AG09309 (cell line): ENCODE measurements at places on chromosomes 7 and 10.

DNA sequence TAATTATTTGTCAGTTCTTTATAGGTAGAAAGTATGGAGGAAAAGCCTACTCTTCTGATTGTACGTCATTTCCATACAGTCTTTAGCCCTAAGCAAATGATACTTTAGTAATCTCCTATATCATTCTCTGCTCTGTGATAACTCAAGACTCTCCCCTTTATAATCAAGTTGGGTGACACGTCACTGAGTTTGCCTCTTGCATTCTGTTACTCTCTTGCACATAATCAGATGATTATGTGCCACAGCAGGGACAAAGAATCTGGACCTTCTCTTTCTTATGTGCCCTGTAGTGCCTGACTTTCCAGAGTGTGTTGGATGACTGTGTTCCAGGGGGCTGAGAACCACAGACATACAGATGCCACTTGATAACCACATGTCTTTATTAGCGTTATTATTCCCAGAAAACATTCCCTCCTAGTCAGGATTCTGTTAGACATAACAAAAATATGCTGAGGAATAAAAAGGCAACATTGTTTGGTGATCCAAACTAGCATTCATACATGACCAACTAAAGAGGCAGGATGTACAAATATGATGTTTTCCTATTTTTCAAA is 116.4 kb upstream of the HGF start:
- DNase-seq: no peak

GRCh38 chr7:47253650-47254080 is 328.2 kb downstream of the TNS3 start:
- peak; percentile 17 for DNase-seq

- DNase-seq: no peak
These were observed 26.9 kb downstream of the PRSS2 start for GRCh38 chr7:142797391-142798377.

- no peak for DNase-seq
These were observed 1.2 kb upstream of the DKK1 start for GRCh38 chr10:52312942-52313255.

- DNase-seq: no peak
These were observed 165.8 kb downstream of the UBE2H start for GRCh38 chr7:129786825-129787563.

DNA sequence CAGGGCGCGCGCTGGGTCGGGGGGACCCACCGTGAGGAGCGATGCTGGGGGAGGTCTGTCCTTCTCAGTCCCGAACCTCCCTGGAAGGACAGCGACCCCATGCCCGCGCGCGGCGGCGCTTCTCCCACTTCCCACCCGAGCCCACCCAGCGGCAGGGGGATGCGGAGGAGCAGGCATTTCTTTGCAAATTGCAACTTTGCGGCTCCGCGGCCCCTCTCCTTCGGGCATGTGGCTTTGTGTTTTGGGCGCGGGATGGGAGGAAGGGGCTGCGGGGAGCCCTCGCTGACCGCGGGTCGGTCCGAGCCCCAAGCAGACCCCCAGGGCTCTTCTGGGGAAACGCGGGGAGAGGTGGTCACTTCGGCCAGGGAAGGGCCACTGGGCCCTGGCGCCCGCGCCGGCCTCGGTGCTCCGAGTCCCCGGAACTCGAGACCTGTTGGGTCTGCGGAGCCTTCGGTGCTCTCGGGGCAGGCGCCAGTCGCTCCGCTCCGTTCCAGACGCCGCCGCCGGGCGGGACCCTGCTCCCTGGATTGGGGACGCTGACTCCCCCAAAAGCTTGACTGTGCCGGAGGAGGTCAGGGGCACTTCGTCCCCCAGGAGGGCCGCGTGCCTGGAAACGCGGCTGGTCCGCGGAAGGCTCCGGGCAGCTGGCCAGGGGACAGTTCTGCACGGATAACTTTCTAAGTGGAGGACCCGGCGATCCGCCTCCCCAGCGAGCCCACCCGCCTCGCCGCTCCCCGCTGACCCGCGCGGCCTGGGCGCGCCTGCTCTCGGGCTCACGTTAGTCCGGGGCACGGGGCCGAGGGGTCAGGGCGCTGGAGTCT is 164.2 kb upstream of the DPP6 start:
- DNase-seq: no peak

- DNase-seq: no peak
These were observed 71.7 kb downstream of the SH3PXD2A start for GRCh38 chr10:103783681-103784080.

GRCh38 chr10:110165239-110165638 is 42.2 kb upstream of the MXI1 start:
- DNase-seq: no peak

GRCh38 chr10:120950051-120950561 is 98.9 kb downstream of the WDR11 start:
- DNase-seq: no peak

DNA sequence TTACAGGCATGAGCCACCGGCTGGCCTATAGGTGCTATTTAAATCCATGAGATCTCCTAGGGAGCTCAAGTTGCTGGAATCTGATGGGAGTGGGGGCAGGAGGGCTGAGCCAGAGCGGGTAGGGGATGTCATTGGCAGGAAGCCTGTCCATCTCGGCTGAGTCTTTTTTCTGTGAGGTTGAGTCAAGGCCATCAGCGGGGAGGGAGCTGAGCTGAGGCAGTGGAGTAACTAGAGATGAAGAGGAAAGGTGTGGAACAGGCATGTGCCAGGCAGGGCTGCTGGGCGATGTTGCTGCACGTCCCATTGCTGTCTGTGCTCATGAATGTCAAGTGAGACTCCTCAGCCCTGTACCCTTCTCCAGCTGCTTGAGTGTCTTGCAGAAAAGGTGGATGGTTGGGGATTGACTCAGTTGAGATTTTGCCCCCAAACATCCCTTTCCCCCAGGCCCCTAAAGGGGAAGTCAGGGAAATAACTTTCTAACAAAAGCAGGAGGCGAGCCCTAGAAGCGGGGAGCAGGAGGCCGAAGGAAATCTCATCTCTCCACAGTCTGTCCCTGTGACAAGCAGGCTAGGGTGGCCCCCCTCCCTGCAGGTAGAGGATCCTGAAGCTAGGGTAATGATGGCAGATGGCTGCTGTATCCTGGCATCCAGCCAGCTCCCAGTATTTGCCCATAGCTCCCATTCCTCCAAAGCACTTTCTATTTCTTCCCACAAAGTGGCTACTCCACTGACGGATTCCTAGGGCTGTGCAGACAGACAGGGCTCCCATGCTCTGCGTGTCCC is 5.4 kb downstream of the ATP6V1F start:
- no peak for DNase-seq

DNA sequence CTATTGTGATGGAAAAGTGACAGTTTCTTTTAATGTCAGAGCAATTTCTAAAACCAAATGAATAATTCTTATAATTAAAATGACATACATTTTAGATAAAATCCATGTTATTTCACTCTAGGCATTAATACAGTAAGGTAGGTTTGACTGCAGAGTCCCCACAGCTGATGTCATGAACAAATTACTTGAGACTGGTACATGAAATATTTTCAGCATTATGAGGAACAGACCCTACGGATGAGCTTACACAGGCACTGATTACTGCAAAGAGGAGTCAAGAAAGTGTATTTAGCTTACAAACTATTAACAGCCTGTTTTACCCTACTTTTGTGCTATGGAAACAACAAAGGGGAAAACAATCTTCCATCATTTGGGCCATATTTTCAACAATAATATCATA is 8.9 kb downstream of the COL1A2 start:
- no peak for DNase-seq

GRCh38 chr10:89593043-89593442 is 52.0 kb downstream of the PANK1 start:
- no peak for DNase-seq

DNA sequence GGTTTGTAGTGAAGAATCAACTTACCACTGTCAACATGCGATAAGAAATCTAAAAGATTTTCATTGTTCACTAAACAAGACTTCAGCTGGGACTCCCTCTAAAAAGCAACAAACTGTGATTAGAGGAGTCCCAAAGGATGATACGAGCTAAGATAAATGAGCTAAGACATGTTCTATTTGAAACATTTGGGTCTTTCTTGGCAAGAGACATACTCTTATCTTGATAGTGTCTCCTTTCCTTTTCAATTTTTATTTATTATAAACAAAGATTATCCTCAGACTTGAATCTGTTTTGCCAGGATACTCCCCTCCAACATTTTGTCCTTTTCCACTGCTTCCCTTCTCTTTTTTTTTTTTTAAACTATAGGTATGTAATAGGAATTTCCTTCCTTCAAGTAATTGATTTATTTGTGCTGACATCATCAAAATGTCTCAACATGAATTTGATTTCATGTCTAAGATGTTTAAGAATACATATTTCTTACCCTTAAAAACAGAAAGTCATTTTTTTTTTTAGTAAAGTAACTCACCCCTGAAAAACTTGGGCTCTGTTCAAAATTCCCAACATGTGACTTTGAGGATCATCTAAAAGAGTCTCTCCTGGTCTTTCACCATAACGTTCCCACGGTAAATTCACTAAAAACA is 158.4 kb upstream of the NRP1 start:
- DNase-seq: no peak

DNA sequence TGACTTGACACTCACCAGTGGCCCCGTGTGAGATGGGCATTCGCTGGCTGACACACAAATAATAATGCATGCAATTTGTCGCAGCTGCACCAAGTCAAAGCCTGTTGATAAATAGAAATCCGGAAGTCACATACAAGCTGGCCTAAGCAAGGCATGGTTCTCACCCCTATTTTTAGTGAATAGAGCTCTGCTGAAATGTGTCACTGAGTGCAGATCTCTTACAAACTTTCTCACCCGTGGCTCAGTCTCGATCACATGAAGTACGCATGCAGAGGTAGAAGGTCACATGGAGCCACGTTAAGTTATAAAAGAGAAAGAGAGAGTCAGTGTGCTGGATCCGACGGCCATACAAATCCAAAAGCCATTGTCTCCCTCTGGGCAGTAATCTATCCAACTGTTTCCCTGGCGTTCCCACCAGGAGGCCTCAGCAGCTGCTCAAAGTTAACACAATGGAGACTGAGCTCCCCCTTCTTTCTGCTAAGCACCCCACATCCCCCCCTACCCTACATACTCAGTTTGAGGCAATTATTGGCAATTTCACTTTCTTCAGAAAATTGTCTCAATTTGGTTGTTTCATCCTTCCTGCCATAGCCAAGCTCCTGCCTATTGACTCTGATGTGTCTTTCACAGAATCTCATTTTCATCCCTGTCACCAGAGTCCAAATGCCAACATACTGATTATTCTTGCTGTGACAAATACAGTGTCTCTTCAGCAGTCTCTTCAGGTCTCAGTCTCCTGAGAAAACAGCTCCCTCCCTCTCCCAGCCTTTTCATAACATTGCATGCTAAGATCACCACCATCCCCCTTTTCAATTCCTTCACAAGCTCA is 473.3 kb upstream of the NRP1 start:
- DNase-seq: no peak

GRCh38 chr7:6179620-6180343 is 92.6 kb downstream of the CYTH3 start:
- no peak for DNase-seq

GRCh38 chr7:55132890-55133551 is 114.2 kb downstream of the EGFR start:
- DNase-seq: peak; percentile 96

DNA sequence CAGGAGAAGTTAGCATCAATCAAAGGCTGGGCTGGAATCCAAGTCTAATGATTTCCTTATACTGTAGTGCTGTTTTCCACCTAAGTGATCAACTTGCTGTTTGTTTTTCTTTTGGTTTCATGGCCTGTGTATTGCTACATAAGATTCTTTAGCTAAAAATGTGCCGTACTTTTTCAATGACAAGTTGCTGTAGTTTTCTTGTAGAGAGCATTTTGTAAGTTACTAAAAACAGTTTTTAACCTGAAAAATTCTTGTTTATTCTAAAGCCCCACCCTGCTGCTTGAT is 1.3 kb downstream of the HELLS start:
- no peak for DNase-seq
